ENCODE measurements at places on chromosomes 5 and 9.

DNA sequence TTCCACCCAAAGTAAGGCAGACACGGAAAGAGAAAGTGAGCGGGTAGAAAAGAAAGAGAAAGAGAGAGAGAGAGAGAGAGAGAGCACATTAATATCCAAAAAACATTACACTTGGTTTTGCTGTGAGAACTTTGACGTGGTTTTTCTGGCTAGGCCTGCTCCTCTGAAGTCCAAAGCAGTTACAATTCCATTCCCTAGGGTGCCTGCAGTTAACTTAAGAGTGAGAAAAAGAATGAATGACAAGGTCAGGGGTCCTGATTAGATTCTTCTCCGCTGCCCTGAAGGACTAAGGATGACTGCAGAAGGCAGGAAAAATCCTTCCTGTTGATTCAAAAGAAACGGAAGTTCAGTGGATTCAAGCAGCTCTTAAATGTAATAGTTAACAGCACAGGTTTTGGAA lies 589.8 kb downstream of the PRELID2 start:
- no peak for DNase-seq

- no peak for DNase-seq
These were observed 50.5 kb downstream of the RGS3 start for GRCh38 chr9:113514061-113514460.

GRCh38 chr5:13662626-13663025 lies 281.9 kb downstream of the DNAH5 start:
- DNase-seq = no peak

DNA sequence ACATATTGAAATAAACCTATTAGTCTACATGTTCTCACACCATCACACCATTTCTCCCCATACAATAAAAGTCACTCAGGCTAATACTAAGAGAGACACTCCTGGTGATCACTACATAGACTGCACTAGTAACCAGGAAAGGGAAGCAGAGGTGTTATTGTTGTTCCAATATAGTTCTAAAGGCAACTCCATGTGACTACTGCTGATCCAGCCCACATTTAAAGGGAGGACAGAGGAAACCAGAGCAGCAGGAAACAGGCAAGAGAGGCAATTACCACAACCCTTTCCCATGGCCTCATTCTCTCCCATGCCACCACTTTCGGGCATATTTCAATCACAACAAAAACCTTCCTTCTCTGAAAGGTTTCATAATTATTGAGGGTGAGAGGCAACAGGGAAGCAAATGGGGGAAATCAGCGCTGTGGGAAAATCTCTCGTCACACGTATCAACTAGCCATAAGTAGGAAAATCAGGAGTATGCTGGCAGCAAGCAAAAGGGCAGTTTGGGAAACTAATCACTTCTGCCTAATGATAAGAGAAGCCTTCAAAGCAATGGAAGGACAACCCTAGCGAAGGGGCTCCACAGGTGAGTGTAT lies 1.8 kb downstream of the UBAP2 start:
- no peak for DNase-seq

- no peak for DNase-seq
These were observed 1.5 kb upstream of the TRIM14 start for GRCh38 chr9:98120476-98120875.

DNA sequence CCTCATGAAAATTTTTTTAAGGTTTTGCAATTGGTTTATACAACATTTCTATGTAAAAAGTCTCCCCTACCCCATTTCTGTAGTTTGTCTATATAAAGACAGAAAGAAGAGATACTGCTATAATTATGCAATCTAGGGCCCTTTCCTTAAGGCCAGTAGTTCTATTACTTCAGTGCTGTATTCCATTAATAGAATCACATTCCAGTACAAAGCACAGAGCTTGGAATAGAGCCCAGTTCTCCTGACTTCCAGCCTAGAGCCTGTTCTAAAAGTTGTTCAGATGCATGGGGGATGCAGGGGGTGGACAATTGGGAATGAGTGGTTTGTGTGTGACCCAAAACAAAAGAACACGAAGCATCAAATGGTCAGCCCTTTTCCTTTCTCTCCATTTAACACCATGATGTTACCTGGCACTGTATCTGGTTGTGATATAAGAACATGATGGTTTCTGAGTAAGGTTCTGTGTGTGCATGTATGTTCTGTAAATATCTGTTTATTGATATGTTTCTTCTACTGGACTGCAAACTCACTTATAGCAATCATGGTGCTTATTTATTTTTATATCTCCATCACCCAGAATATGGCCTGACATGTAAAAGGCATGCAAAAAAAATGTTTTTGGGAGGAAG lies 8.2 kb upstream of the GRAMD2B start:
- DNase-seq = no peak

Measured in NCI-H2171 treated with DMSO at 0.1 percent for 48 hours (cell line).